ENCODE measurements at places on chromosomes 7 and 10.

GRCh38 chr10:117594722-117595121 lies 52.2 kb downstream of the EMX2 start:
- DNase-seq = no peak

- DNase-seq = no peak
These were observed 14.4 kb downstream of the SGPL1 start for GRCh38 chr10:70830164-70830563.

DNA sequence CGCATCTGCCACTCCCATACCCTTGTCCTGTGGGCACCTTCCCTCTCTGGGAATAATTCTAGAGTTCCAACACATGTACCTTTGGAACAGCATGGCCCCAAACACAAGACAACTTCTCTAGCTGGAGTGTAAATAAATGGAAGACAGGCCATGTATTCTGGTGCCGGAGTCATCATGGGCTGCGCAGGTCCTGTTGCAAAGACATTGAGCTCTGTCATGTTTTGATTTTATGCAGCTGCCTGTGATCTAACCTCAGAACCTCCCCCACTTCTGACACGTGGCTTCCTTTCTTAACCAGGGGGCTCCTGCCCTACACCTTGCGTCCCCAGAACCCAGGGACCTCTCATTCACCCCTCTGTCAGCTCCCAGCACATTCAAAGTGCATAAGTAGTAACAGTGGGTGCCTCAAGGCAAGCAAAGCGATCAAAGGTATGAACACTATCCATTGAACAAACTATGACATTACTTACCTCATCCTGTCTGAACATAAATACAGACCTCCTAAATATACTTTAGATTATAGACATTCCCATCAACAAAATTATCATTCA lies 219.9 kb downstream of the FGFR2 start:
- DNase-seq = no peak

GRCh38 chr10:87546210-87546609 lies 41.5 kb downstream of the MINPP1 start:
- no peak for DNase-seq

Data from OCI-LY7 (cell line).